Stromal cell of bone marrow (primary cell): ENCODE measurements at places on chromosomes 5 and 9.

GRCh38 chr5:178326374-178326715, 93.7 kb upstream of the PHYKPL start:
- no peak for DNase-seq

DNA sequence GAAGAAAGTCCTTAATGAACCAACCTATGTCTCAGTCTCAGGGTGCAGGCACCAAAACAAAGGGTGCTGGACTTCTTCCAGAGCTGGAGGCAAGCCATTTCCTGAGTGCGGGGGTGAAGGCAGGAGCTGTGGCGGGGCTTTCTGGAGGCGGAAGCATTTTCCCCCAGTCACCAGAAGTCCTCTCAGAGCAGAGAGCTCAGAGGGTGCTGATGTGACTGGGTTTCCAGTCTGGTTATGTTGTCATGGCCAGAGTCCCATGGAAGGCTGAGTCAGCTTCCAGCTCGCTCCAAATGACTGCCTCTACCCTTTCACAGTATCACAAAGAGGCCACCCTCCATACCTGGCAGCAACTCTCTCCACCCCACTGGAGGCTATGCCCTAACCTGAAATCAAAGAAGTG, 86.0 kb downstream of the TRPC7 start:
- DNase-seq, result no peak

DNA sequence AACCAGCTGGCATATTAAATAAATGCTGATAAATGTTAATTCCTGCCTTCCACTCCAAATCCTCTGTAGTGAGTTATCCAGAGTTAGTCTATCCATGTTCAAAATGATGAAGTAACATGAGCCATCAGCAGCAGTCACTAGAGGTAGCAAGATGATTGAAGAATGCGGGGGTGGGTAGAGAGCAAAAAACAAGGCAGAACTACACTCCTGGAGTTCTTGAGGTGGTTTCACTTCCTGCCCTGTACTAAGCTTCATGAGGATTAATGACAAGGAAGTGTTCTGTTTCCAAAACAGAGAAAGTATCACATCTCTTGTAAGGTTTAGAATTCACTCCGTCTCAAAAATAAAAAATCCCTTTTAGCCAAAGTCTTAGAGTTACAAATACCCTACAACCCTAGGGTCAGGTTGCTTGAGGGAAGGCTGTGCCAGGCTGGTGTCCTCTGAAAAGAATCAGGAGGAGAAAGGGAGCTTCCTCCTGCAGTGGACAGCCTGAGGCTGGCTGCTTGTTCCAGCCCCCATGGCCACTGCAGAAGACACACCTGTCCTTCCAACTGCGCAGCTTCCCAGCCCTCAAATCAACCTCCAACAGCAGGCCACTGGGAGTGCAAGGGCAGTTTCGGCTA, 180.2 kb downstream of the DENND1A start:
- no peak for DNase-seq

DNA sequence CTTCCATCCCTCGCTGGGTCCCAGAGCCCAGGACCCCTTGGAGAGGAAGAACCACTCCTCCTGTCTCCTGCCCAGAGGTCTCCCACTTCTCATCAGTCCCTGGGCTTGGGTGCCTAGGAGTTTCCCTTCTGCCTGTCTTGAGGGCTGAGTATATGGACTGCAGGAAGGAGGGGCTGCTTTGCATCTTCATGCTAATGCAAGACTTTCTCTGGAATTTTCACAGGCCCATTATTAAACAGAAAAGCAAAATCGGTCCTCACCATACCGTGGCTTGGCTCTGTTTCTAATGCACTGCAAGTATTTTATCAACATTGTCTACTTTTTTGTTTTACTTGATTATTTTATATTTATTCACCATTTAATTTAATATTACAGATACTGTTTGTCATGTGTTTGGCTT, 34.5 kb downstream of the TRIO start:
- DNase-seq, result no peak

DNA sequence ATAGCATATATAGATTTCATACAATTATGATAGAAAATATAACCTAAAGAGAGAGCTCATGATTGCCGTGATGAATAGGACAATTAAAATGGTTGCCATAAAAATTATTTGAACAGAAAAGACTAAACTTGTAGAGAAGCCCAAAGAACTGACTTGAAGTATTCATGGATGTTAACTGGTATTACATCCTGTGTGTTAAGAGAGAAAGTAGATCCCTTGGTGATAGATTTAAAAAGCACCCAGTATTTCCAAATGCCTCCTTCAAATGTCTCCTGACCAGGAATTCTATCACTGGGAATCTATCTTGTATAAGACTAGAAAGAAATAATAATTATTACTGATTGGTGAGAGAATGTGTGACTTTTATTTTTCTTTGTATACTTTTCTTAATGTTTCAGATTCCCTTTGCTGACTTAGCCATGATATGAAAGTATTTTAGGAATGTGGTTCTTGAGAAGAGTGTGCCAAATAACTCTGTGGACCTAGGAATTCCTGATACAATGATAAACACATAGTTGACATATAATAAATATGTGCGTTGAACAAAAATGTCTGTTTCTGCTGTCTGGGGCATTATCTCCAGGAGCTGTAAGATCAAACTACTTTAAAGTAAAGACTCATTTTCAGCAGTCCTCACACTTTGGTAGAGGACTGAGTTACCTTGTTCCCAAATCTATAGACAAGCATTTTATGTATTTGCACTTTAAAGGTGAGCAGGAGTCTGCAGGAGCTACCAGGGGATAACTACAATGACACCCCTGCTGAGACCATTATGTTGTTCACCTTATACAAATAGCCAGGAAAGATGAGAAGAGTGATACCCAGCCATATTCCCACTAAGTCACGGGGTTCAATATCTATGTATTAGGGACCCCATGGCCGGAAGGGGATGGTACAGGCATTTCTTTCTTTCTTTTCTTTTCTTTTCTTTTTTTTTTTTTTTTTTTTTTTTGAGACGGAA, 211.1 kb upstream of the TLE4 start:
- no peak for DNase-seq

GRCh38 chr5:54083851-54084250, 226.5 kb downstream of the ARL15 start:
- DNase-seq, result no peak

DNA sequence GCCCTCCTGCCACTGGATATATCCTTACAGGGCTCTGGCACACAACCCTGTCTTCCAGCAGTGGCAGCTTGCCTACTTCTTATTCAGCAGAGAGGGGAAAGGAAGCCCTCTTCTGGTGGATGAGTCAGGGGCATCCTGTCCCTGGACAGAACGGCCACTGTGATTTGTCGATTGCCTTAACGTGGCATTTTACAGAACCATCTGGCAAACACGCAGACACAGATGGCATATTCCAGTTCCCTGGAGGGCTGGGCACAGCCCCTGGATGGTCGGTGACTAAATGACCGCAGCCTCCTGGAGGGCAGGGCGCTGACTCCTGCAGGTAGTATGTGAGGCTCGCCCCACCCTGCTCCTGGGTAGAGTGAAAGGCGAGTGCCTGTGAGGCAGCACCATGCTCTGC, 62.1 kb downstream of the DCP2 start:
- peak; percentile 41 for DNase-seq

DNA sequence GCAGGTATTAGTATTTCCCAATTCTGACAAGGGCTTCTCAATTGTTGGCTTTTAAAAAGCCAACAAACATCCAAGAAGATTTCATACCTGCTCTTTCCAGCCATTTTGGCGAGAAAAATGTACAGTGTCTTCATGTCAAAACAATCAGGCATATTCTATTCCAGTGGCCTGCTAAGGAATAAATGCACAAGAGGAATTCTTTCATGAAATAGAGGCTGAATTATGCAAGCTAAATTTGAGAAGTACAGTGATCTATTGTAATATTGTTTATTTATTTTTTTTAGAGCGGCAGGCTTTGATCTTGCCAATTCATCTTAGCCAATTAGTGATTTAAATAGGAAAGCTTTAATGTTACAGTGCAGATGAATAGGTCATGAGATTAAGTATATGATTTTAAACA, 49.3 kb downstream of the NLN start:
- DNase-seq, result no peak

GRCh38 chr5:84791138-84791537, 406.5 kb upstream of the EDIL3 start:
- no peak for DNase-seq

DNA sequence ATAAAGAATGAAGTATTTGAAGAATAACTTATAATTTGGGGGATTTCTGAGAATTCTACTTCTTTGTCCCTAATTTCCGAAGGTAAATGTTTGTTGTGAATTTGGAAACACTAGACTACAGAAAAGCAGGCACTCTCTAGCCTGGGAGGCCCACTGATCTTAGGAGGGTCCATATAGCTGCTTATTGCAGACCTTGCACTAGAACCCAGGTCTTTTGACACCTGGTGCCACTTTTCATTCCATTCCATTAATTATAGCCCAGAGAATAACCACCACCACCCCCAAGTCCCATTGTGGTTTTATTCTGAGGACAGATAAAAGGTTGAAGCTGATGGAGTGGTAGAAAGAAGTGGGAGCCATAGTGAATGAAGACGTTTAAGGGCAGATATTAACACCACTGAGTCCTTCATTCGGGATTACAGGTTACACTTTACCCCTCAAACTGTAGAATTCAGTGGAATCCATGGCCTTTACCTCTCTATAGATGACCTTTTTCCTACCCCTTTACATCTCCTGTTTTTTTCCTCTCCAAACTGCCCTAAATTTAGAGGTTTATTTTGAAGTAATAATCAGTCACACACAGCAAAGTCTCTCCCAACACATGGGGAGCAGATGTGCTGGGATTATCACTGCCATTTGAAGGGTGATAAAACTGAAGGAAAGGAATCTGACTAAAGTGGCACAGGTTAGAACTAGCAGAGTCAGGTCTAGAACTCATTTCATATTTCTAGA, 12.0 kb upstream of the PSMD5 start:
- no peak for DNase-seq

GRCh38 chr5:128199104-128199503, 115.5 kb downstream of the SLC12A2 start:
- no peak for DNase-seq

DNA sequence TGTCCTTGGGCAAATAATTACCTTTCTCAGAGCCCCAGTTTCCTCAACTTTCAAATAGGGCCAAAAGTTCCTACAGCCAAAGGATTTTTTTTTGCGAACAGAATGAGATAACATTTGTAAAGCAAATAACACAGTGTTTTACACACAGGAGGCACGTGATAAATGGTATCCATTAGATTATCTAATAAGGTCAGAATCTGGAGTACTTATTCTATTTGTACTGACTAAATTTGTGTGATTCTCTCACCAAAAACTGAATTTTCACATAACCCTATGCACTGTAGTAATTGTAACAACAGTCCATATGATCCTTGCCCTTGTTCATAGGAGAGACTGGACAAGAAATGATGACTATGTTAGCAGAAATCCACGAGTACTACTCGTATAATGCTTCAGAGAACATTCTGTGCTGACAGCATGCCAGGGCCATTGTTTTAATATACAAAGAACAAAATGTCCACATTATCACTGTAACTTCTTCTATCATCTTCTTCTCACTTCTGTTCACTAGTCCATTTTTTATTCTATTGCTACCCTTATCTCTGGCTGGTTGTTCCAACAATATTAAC, 13.9 kb upstream of the FEM1C start:
- no peak for DNase-seq

GRCh38 chr5:150235500-150235854, 45.6 kb downstream of the SLC6A7 start:
- DNase-seq, result no peak

GRCh38 chr9:98517761-98518160, 191.0 kb downstream of the GABBR2 start:
- no peak for DNase-seq

DNA sequence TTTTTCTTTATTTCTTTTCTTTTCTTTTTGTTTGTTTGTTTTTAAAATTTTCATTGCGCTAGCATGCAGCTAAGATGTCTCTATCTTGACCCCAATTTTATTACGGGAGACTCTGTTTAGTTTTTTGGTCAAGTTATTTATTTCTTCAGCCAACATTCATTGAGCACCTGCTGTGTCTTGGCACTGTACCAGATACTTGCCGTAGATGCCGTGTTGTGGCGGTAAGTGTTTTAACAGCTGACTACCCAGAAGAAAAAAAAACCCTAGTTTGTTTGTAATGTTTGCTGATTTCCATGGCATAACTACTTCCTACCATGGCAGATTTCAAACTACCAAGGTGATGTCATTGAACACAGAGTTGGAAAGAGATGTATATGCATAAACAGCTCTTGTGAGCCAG, 65.0 kb downstream of the UGCG start:
- no peak for DNase-seq
